ENCODE measurements at places on chromosomes 3 and 15. TPM values are rescaled to one million over a fixed set of nuclear protein-coding genes. Genes with fewer than 3 reads are reported as not detected.

DNA sequence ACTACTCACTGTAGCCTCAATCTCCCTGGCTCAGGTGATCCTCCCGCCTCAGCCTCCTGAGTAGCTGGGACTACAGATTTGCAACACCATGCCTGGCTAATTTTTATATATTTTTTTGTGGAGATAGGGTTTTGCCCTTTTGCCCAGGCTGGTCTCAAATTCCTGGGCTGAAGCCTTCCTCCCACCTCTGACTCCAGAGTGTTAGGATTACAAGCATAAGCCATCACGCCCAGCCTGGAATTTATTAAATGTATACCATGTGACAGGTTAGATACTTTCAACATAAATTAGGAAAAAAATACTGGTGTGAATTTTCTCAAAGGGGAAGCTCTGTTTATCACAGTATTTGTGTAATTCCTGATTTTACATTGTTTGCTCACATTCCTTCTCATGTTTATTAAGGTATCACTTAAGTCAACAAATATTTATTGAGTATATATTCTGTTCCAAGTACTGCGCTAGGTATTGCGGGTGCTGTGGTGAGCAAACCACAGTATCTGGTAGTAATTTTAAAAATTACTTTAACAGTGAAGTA lies 24.8 kb downstream of the PPP4R2 start:
- DNase-seq: no peak

- DNase-seq: no peak
Observed at GRCh38 chr3:196585044-196585757, 16.7 kb downstream of the FBXO45 start.

AQR gene
- polyA plus RNA-seq: 10.0 TPM

EHHADH gene
- 5.1 TPM for polyA plus RNA-seq

RASGRP1 gene
- polyA plus RNA-seq: 0.03 TPM

- no peak for DNase-seq
Observed at GRCh38 chr3:160796089-160796812, 40.2 kb downstream of the PPM1L start.

DNA sequence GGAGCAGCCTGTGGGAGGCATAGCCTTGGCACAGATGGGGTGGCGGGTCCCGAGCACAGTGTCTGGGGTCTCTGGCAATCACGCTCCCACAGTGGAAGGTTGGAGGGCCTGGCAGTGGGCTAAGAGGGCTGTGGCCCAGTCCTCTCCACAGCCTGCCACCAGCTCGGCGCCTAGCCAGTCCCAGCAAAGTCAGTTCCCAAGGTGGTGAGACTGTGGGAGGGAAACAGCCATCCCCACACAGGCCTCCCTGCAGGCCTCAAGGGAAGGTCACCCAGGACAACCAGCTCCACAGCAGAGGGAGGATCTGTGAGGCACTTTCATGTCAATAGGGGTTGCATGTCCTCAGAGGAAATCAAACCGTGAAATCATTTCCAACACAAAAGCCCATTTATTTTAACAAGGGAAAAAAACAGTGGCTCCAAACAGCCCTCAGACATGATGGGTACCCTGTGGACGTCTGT lies 27.6 kb upstream of the LIMD1 start:
- DNase-seq: no peak

DNA sequence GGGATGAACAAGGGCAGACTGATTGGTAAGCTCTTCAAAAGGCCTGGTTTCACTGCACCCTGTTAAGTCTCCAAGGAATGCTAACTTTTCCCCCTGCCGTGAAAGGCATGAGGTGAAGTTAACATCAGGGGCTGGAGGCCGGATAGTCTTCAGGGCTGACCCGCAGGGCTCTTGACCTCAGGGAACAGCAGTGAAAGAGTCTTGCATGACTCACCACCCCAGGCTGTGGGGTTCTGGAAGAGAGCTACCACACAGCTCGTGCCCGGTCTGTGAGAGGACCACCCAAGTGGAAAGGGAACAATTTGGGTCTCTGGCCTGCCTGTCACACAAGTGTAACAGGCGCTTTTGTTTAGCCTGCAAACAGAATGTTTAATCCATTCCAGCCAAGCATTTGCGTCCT lies 504.9 kb downstream of the EDEM1 start:
- no peak for DNase-seq

FBXO40 gene
- 46.6 TPM for polyA plus RNA-seq

DNA sequence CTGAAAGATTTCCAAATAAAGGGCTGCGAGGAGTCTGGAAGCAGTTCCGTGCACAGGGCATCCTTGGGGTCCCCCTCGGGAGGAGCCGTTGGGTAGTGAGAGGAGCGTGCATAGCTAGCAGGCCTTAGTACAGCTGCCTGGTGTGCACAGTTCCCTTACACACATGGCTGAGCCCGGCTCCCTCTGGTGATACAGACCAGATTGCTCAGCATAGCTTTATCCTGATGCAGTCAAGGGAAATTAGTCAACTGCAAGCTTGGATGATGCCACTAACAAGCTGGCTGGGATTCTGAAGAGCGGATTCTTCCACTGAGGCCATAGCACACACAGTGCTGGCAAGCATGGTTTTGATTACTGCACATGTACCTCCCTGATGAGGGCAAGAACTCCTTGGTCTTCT lies 349.4 kb downstream of the LRTM1 start:
- DNase-seq: no peak

DNA sequence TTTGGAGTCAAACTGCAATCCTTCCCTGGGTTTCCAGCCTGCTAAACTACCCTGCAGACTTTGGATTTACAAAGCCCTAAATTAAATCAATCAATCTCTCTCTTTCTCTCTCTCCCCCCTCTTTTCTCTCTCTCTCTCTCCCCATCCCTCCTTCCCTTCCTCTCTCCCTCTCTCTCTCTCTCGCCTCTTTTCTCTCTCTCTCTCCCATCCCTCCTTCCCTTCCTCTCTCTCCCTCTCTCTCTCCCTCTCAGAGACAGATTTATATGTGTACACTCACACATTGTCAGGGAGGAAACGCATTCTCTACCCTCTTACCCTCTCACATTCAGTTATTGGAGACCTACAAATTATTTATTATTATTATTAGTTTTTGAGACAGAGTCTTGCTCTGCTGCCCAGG lies 47.0 kb downstream of the GRK7 start:
- no peak for DNase-seq

CHRNA7 gene
- 0.98 TPM for polyA plus RNA-seq

- DNase-seq: no peak
Observed at GRCh38 chr3:189053322-189053721, 118.4 kb upstream of the TPRG1 start.

Data from heart left ventricle (tissue), 16 donors.